NCI-H748 treated with DMSO at 0.1 percent for 48 hours (cell line): ENCODE measurements at places on chromosomes 1 and 21.

DNA sequence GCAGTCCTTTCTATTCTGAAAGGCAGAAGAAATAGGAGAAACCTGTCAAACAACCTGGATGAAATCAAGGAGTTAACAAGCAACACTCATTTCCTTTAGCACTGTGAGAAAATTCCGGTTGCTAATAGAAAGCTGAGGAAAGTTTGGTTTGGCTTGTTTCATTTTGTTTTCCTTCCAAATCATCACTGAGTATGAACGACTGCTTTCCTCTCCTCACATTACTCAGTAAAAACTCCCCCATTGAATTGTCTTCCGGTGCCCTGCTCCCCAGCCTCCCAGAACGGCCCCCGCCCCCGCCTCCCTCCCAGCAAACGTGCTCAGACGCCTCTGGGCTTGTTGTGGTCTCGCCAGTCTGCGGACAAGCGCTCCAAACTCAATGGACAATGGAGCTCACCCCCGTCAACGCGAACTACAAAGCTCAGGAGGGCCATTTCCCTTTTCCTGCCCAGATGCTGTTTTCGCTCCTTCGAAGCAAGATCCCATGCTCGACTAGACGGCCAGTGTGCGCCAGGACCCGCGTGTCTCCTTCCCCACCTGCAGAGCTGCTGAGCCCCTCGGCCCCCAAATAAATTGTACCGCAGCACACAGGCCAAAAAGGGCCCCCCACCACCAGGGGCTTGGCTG lies 747 bp downstream of the STX6 start:
- DNase-seq: peak; percentile 28

DNA sequence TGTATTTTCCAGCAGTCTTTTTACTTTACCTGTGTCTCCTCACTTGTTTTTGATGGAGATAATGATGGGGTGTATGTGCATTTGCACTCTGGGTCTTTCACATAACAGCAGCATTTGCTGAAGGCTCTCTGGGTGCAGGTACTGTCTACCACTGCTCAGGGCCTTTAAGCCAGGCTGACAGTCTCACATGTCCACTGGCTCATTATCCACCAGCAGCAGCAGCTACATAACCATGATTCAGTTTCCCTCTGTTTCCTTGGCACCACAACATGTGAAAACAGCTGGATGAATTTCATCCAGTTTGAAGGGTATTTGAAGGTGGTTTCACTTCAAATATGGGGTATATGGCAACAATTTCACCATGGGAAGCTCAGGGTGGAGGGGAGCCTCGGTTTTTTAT lies 41.2 kb upstream of the ROR1 start:
- DNase-seq: no peak

DNA sequence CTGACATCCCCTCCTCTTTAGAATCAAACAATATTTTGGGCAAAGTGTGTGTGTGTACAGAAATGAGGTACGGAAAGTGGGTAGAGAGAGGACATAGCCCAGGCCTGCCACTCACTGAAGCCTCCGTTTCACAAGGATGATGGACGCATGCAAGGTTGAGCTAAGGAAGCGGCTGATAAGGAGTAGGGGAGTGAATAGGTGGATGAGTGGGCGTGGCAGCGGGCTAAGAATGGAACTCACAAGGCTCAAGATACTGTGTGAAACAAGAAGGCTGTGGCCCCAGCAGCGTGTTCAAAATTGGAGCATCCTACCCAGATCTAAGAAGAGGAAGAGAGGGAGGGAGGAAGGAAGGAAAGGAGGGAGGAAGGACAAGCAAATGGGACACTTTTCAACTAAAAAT lies 37.5 kb downstream of the VWA5B1 start:
- no peak for DNase-seq

DNA sequence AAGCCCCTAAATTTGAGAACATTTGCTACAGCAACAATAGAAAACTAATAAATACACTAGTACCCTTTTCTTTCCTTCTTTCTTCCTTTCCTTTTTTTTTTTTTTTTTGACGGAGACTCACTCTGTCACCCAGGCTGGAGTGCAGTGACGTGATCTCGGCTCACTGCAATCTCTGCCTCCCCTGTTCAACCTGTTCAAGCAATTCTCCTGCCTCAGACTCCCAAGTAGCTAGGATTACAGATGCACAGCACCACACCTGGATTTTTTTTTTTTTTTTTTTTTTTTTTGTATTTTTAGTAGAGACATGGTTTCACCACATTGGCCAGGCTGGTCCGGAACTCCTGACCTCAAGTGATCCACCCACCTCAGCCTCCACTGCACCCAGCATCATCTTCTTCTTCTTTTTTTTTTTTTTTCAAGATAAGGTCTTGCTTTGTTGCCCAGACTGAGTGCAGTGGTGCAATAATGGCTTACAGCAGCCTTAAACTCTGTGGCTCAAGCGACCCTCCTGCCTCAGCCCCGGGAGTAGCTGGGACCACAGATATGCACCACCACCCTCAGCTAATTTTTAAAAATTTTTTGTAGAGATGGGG lies 19.6 kb upstream of the CBR3 start:
- DNase-seq: no peak

GRCh38 chr1:156516821-156517220 lies 16.2 kb upstream of the MEF2D start:
- DNase-seq: no peak

GRCh38 chr1:86155051-86155806 lies 1.3 kb downstream of the COL24A1 start:
- no peak for DNase-seq

GRCh38 chr1:212596798-212597197 lies 11.8 kb upstream of the ATF3 start:
- DNase-seq: no peak

DNA sequence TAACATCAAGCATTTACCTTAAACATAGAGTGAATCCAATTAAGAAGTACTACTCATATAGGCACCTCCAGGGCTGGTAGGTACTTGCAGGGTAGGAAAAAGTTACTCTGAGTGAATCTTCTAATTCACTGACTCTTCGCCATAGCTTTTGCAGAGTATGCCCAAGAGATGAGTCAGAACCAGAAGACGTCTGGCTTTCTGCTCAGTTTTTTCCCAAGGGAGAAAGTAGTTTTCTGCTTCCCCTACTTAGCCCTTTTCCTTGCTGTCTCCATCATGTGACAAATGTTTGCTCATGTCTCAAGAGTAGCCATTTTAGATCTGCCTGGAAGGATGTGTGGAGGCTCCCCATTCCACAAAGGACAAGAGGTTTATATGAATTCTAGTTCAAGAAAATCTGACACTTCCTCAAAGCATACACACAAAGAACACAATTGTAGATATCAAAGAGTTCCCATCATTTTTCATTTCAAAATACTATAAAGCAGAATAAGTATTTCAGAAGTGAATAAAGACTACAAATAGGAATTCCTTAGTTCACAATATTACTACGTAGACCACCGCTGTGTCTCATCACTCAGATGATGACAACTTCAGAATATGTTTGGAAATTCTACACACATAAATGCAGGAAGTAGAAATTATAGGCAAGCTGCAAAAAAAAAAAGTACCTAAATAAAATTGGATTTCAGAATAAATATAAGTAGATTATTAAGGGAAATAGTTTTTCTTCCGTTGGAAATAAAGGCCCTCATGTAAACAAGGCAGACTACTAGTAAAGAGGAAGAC lies 98.5 kb downstream of the ASH1L start:
- DNase-seq: no peak

- DNase-seq: no peak
Measured at GRCh38 chr1:42951588-42951987, 7.1 kb downstream of the SLC2A1 start.

DNA sequence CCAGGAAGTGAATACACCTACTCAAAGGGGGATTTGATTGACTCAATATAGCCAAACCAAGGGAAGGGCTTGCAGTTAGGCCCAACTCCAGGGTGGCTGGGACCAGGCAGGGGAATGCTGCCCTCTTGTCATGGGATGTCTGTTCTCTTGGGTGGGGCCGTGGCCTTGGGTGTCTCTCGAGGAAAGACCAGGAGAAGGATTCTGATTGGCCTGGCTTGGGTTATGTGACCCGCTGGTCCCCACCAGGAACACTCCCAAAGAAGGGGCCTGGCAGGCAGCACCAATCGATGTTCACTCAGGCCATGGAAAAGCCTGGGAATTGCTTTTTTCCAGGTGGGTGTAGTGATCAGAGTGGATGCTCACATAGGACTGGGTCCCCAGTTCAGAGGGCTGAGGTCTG lies 10.1 kb upstream of the ZNF362 start:
- DNase-seq: no peak

DNA sequence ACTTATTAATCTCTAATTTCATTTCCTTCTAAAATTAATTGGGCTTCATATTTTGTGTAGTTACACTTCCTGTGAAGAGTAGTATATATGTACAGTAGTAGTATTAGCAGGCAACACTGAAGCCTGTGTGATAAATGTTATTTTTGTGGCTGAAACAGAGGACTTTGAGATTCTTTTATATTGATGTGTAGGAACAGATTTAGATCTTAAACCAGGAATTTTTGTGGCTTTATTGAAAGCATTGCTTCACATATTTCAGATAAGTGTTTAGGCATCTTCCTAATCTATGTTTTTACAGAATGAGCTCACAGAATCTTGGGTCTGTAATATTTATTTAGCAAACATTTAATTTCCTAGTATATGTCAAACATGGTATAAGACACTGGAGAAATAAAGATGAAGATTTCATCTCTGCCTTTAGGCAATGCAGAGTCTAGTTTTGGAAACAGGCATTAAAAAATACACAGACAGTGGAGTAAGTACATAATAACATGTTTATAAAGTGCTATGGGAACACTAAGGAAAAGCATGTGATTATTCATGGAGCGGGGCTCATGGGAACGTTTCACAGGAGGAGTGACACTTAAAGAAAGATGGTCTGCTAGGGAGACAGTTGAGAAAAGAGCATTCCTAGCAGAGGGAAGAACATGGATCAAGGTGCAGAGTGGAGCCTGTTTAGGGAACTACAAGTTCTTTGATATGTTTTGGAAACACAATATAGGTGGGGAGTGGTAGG lies 52.7 kb downstream of the MIGA1 start:
- no peak for DNase-seq

DNA sequence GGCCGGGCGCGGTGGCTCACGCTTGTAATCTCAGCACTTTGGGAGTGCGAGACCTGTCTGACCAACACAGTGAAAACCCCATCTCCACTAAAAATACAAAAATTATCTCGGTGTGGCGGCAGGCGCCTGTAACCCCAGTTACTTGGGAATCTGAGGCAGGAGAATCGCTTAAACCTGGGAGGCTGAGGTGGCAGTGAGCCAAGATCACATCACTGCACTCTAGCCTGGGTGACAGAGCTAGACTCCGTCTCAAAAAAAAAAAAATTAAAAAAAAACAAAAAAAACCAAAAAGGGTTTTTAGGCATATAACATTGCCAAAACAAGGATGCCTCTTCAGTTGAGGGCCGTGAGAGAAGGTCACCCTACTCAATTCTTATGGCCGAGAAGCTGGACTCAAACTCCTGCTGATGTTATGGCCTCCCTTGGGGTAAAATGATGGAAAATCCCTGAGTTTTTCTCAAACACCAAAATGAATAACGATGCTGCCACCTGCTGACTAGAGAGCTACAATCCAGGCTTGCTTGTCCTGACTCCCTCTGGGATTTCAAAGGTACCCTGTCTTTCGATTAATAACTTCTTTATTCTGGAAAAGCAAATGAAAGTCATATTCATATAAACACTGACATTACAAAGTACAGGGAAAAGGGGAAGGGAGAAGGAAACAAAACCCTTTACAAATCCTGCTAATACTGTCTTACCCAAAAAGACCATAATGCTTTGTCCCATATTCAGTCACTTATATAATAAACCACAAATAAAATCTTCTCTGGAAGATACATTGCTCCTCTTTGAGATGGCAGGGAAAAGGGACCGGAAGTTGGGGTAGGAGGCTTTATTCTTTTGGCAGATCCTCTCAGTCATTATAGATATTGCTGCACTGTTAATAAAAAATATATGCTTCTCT lies 10.7 kb downstream of the RAB42 start:
- DNase-seq: peak; percentile 34

DNA sequence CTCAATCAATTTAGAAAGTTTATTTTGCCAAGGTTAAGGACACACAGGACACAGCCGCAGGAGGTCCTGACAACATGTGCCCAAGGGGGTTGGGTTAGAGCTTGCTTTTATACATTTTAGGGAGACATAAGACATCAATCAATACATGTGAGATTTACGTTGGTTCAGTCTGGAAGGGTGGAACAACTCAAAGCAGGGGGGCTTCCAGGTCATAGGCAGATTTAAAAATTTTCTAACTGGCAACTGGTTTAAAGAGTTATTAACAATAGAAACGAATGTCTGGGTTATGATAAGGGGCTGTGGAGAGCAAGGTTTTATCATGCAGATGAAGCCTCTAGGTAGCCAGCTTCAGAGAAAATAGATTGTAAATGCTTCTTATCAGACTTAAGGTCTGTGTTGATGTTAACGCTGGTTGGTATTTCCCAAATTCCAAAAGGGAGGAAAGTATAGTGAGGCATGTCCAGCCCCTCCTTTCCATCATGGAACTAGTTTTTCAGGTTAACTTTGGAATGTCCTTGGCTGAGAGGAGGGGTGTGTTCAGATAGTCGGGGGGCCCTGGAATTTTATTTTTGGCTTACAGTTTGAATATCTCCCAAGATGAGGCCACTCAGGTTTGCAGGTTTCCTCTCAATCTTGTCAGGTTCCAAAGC lies 31.0 kb upstream of the TGFBR3 start:
- DNase-seq: no peak

DNA sequence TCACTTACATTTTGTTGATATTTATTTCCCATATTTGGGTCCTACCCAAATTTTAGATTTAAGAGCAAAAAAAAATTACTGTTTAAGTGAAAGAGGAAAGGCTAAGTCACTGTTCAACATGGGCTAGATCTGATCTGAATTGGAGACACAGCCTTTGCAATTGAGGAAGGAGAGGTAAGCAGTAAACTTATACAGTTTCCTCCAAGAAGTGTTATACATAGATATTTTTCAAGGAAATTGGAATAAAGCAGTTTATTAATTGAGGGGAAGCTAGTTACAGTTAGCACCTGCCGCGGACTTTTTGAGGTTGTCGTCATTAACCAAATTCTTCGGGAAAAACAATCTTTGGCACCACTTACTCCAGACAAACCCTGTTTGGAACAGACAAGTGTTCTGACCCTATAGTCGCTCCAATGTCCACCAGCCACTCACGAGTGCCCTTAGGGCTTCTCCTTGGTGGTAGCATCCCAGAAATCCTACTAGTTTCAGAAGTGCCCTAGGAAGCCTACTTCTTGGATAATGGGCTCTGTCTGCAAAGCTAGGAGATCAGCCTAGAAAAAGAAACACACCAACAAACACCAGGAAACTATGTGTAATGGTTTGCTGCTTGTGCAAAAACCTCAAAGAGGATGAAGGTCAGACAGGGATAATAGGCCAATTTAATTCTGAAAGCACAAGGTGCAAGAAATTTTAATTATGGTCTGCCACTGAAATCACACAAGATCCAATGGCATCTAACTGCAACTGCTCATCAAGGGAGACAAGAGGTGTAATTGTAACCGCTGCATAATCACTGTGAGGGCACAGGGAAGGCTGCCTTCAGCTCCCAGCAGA lies 2.5 kb downstream of the WLS start:
- DNase-seq: peak; percentile 49

- DNase-seq: no peak
Measured at GRCh38 chr1:52635321-52636089, 2.5 kb downstream of the SHISAL2A start.

GRCh38 chr1:172125250-172125649 lies 284.0 kb downstream of the DNM3 start:
- no peak for DNase-seq
